ENCODE measurements at places on chromosomes 6 and 20.

DNA sequence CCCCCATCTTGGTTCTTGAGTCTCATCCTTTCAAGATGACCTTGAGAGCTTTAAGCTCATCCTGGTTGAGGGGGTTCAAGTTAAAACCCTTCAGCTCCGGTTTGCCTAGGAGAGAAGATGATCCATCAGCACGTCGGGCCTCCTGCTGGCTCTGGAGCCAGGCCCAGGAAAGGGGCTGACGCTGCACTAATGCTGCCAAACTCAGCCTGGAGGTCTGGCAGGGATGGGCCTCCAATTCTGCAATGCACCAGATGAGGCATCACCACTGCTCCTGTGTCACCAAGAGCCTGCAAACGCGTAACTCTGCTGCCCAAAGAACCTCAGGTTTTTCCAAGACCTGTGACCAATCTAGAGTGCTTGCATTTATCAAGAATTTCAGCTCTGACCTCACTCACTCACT is 6.1 kb downstream of the PDRG1 start:
- DNase-seq = no peak

DNA sequence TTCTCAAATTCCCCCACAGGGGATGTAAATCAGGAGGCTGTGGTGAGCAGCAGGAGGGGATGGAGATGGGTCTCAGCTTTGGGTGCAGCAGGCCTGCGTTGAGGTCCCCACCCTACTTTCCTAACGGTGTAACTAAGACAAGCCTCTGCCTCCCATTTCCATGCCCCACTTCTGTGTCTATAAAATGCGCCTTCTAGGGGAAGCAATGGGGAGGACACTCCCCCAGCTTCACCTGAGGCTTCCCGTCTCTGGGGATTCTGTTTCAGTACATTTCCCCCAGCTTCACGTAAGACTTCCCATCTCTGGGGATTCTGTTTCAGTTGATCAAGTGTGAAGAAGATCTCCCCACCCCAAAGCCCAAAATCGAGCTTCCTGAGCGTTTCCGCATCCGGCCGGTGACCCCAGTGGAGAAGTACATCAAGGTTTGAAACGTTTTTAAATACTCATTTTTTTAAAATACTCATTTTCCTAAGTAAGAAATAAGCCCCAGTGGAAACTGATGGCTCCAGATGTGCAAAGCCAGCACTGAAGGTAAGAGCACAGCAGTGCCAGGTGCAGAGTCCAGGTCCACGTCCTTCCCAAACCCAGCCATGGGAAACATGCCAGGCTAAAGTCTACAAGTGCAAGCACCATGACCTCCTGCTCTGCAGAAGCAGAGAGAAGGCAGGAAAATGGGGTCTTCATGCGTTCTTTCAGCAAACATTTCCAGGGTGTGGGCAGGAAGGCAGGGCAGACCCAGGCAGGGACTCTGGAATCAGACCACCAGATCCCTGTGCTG is 73.1 kb downstream of the ANKRD60 start:
- DNase-seq = no peak

- DNase-seq = no peak
Observed at GRCh38 chr20:24607402-24607801, 138.0 kb downstream of the SYNDIG1 start.

DNA sequence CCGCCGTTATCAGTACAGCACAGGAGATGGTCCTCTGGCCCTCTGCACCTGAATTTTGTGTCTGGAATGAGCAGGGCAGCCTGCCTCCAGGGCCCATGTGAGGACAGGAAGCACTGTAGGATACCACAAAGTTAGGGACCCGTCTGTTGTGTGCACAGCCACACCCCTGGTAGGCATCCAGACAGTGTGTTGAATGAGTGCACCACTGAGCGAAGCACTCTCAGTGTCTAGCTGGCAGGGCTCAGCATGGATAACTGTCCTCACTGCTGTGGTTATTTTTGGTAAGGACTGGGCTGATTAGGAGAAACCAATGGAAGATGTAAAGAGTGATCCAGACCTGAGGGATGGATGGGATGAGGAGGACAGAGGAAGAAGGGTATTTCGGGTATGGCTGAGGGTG is 178.7 kb downstream of the CLIC5 start:
- DNase-seq = no peak

- no peak for DNase-seq
Observed at GRCh38 chr6:151633526-151634335, 139.9 kb downstream of the CCDC170 start.

DNA sequence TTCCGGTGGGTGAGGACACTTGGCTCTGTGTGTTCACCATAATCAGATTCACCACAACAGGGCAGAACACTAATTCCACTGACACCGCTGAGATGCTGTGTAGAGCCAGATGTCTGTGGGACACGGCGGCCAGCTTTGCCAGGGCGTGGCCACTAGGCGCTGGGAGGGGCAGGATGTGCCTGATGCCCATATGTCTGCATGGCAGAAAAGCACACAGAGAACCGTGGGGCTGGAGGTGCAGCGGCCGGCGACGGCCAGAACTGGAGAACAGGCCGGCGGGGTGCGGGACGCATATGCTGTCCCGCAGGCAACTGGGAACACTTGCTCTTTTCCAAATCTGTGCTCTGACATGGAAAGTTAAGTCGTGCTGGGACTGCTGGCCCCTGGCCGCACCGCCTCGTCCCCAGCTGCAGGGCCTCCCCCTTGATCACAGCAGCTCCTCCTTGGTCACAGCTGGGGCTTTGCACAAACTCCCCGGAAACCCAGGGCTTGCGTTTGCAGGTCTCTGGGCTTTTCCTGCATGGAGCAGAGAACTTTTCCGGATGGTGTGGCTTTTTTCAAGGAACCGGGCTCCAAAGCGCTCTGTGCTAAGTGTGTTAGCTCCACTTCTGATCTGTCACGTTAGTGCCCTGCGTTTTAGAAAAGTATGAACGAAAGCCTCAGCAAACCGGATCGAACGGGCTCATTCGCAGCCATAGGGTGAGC is 31.1 kb downstream of the NTSR1 start:
- DNase-seq = peak; percentile 39

GRCh38 chr6:22476811-22477390 is 92.5 kb upstream of the HDGFL1 start:
- no peak for DNase-seq

GRCh38 chr6:110933912-110934311 is 24.6 kb upstream of the GTF3C6 start:
- no peak for DNase-seq

- no peak for DNase-seq
Observed at GRCh38 chr20:45061244-45061643, 39.7 kb downstream of the KCNS1 start.

DNA sequence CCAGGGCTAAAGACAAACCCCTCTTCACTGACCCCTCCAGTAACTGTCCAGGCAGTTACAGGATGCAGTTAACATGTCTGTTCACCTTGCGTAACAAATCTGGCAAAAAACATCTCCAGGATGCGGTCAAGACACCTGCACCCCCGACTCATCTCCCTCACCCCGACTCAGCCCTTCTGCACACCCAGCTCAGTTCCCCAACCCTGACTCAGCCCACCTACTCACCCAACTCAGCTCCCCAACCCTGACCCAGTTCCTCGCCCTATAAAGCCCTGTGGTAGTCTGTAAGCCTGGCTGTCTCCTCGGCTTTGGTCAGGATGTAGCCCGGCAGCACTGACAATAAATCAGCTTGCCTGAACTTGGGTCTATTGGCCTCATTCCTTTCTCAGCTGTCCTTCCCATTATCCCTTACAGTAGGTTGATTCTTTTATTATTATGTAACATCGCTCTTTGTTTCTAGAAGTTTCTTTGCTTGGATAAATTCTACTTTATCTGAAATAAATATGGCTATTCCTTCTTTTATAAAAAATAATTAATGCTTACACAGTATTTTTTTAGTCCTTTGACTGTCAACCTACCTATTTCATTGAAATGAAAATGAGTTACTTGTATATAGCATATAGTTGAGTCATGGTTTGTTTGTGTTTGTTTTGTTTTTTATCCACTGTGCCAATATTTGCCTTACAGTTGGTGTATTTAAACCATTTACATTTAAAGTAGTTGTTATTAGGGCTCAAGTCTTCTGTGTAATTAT is 12.9 kb upstream of the ADTRP start:
- no peak for DNase-seq

DNA sequence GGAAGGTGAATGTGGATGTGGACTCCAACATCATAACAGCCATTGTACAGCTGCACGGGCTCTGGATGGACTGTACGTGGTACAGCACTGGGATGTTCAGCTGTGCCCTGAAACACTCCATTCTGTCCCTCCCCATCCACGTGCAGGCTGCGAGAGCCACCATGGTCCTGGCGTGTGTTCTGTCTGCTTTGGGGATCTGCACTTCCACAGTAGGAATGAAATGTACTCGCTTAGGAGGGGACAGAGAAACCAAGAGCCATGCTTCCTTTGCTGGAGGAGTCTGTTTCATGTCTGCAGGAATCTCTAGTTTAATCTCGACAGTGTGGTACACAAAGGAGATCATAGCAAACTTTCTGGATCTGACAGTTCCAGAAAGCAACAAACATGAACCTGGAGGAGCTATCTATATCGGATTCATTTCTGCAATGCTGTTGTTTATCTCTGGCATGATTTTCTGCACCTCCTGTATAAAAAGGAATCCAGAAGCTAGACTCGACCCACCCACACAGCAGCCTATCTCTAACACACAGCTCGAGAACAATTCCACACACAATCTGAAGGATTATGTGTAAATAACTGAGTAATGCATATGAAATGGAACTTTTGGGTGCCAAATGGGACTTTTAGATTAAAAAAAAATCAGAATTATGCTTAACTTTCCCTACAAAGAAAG is 12.1 kb downstream of the CLDN20 start:
- no peak for DNase-seq

DNA sequence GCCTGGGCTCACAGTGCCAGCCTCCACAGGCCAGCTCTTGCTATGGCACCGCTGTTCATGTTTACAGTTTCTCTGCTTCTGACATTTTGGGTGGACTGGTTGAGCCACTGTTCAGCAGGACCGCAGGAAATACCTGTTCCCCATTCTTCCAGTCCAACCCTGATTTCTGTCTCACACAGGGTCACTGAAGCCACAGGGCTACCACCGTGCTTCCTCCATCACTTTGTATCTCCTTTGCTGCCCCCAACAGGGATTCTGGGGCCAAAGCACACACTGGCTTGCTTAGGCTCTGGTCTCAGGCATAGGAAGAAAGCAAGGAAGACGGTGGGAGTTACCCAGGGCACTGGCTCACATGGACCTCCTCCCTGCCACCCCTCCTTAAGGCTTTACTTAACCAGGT is 164.5 kb downstream of the UNC5CL start:
- no peak for DNase-seq

DNA sequence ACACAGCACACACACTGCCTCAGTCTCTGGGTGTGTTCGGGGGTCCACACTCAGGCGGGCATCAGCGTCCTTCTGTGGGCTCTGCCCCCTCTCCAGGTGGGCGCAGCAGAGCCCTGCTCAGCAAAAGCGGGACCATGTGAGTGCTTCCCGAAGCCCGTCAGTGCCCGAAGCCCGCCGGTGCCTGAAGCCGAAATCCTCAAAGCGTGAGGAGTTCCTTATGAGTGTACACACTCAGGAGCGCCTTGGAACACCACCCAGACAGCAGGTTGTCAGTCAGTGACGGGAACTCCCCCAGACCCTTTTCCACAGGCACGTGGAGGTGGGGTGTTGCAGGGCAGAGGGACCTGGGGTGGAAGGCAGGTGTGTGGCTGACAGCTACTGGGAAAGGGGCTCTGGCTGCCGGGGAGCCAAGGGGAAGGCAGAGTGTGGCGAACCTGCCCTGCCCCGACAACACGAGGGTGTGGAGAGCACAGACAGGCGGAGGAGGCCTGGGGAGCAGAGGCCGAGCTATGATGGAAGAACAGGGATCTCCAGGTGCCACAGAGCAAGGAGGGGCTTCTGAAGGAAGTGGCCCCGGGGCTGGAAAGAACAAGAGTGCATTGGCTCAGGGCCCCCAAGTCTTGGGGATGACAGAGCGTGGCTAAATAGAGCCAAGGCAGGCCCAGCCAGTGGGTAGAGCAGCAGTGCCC is 87.7 kb downstream of the RAMACL start:
- DNase-seq = no peak

GRCh38 chr20:58647796-58648501 is 3.1 kb upstream of the STX16 start:
- peak; percentile 49 for DNase-seq

GRCh38 chr20:35673884-35674283 is 9.2 kb upstream of the CPNE1 start:
- no peak for DNase-seq

DNA sequence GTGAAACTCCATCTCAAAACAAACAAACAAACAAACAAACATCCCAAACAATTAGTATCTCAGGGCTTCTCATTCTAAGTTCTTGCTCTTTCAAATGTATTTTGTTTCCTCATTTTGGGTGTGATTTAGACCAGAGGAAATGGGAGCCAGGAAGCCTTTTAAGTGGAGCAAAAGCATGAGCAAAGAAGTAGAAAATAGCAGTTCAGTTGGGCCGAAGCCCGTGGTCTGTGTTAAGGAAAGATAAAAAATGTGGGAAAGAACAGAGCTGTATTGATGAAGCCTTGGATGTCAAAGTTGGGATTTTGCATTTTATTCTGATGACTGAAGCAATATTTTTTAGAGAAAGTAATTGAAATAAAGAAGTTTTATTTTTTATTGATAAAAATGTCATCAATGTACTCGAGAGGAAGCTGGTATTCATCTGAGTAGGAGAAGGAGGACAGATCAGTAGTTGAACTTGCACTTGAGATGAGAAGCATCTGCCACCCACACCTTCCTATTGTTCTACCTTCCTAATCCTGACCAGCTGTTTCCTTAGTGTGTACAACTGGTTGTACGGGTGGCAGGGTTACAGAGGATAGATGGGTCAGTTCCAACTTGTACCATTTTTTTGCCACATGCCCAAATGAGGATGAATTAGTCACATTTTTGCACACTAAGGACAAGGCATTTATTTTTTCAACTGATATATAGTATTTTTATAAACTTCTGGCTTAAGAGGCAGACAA is 56.1 kb downstream of the KIAA0408 start:
- no peak for DNase-seq

DNA sequence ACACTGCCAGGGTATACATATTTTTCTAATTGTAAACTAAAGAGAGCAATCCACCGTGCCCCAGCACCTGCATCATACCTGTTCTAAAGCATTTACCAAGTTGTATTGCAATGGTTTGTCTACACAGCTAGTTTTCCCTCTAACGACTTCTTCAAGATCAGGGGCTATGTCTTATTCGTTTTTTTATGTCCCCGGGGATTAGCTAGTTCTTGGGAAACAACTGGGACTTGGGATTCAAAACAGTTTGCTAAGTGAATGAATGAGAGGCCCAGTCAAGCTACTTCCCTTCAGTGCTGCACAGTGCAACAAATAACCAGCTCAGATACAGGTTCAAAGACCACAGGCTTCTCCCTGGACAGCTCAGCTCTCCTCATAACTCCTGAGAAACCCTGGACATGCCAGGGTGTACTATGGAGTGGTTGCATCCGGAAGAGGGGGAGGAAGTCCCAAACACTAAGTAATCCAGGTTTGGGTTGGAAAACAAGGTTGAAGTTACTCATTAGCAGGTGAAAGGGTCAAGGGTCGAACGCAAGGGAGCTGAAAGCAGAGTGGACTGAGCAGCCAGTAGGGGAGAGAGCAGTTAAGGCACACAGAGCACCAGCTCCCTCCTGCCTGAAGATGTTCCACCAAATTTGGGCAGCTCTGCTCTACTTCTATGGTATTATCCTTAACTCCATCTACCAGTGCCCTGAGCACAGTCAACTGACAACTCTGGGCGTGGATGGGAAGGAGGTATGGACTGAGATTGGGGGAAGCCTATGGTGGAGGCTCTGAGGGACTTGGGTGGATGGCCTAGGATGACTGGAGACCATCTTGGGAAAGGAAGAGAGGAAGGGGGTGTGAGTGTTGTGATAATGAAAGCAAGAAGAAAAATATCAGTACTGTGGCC is at the start of gene APOM:
TSS of gene APOM (plus strand) at position 546 of the 889 bp plus-strand sequence. CDS start at position 619, 73 bp downstream.
- no peak for DNase-seq

GRCh38 chr20:31837896-31838397 is 7.5 kb downstream of the FOXS1 start:
- no peak for DNase-seq

GRCh38 chr20:4681991-4682401 is 39.7 kb upstream of the PRND start:
- DNase-seq = no peak
